ENCODE measurements at places on chromosomes 1 and 21.
A peak's percentile ranks its signal among the peaks of the same experiment; 100 is the strongest.

DNA sequence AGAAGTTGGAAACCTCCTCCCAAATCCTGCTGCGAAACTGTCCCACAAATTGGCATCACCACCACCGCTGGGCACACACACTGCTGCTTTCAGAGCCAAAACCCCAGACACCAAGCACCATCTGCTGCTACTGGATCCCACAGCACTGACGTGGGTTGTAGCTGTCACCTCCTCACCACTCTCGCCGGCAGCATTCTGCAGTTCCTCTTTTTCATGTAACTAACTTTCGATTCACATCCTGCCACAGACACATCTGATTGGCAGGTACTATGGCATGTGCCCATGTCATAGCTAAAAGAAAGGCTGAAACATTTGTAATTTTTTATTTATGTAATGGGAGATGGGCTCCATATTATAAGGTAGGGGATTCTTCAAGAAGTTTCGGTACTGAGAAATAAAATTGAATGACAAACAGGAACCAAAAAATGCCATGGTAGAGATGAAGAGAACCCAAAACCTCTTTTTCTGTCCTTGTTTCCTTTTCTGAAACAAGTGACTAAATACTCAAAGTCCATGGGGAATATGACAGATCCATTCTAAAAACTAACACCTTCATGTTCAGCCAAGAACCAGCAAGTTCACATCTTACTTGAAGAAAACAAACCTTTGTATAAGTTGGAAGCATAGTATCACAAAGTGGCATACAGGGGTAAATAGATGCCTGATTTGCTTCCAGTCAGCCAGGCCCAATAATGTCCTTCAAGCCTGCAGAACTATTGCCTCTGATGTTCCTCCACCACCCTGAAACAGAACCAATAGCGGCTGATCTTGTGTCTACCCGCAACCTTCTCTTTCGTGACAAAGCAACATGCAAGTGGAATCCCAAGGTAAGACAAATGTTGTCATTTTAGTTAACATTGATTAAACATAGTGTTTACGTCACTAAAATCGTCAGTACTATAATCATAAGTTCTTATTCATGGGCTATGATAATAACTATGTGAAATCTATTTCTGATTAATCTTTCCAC lies 26.6 kb upstream of the RGS13 start:
- DNase-seq, result no peak

- no peak for DNase-seq
These were observed 31.0 kb upstream of the H6PD start for GRCh38 chr1:9203511-9203982.

- no peak for DNase-seq
These were observed 69.3 kb downstream of the MAN1A2 start for GRCh38 chr1:117436513-117436912.

GRCh38 chr1:48676376-48676775 lies 100.3 kb downstream of the BEND5 start:
- no peak for DNase-seq

DNA sequence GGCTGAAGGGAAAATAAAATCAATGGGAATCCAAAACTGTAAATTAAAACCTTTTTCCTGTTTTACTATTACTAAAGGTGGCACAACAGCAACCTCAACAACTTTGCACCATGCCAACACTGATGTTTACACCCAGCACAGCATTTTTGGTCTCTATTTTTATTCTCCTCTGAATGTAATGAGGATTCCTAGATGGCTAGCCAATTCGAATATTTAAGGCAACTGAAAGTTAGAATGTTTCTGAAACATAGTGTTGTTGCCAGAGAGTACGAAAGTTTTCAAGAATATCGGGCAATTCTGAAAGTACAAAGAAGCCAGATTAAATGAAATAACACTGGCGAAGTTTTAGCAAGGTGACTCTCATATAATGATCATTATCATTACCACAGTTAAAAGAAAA lies 40.7 kb downstream of the CHODL start:
- no peak for DNase-seq

DNA sequence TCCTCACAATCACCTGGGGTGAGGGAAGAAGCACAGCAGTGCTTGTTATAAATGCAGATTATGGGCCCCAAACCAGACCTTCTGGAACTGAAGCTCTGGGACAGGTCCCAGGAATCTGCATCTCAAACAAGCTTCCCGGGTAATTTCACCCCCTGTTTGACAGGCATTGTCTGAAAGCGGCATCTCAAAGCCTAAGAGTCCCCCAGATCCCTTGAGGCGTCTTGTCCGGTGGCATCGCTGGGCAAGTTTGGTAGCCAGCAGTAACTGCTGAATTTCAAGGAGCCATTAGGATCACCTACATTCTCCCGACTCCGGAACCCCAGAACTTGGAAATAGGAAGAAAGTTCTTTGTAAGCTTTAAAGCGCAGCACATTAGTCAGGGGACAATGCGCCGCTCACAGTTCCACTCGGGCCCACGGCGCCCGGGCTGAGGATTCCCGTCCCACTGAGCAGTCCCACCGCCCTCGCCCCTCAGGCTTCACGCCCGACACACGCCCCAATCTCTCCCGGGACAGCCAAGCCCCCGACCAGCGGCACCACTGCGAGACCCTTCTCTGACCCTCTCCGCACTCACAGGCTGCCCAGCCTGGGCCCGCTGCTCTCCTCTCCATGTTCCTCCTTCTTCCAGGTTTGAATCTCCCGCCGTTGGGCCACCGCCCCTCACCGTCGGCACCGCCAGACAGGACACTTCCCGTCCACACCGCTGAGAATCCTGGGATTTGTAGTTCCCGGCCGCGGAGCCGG lies at the start of gene IQGAP3:
IQGAP3 (minus strand) TSS at position 647 of the 744 bp plus-strand sequence; CDS start at position 611, 36 bp downstream.
- peak; percentile 49 for DNase-seq

GRCh38 chr1:211420389-211420788 lies 71.6 kb downstream of the RD3 start:
- peak; percentile 12 for DNase-seq

DNA sequence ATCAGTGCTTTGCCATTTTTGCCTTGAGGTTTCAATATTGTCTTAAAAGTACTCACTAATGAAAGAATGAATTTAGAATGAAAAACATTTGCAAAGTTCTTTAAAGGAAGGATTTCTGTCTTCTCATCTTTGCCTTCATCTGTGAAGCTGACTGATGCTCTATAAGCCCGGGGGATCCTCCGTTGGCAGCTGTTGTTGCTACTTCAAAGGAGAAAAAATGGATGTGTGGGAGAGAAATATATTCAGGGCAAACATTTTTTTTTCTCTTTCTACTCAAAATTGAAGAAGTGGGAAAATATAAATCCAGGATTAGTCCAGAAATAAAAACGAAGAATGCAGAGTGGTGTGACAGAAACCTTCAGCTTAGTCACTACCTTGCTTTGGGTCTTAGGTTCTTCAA lies 142.5 kb downstream of the OLFM3 start:
- no peak for DNase-seq

- no peak for DNase-seq
These were observed 29.1 kb downstream of the NGF start for GRCh38 chr1:115308969-115309368.

DNA sequence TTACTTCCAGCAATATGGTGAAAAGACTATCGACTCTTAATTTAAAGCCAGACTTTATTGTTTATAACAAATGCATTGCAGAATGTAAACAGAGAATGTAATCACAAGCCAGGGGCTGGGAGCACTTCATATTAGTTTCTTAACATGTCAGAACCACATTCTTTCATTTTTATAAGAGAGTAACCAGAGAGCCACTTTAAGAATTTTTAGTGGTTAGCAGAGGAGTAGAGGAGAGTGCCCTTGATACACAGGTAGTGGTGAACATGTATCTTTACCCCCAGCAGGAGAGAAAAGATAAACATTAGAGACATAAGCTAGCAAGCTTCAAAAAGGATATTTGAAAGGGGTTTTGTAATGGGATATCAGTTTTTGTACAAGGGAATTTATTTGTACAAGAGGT lies 11.1 kb downstream of the AMY2B start:
- DNase-seq, result no peak

- peak; percentile 54 for DNase-seq
These were observed at the start of gene SGIP1 for GRCh38 chr1:66533804-66534740. TSS of gene SGIP1 (plus strand) at chr1:66534153. CDS start at chr1:66534359, 206 bp downstream.

GRCh38 chr1:160569806-160570205 lies 9.5 kb downstream of the CD84 start:
- no peak for DNase-seq

DNA sequence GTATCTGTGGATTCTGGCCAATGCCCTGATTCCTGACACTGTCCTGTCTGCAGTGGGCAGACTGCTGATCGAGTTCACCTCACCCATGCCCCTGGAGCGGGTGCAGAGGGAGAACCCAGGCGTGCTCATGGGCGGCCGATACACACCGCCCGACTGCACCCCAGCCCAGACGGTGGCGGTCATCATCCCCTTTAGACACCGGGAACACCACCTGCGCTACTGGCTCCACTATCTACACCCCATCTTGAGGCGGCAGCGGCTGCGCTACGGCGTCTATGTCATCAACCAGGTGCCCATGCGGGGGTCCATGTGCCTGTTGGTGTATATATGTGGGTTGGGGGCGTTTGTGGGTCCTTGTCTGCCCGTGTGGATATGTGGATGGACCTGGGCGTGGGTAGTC lies 2.6 kb downstream of the B4GALT2 start:
- DNase-seq, result no peak

GRCh38 chr21:20882462-20883407 lies 115.5 kb upstream of the NCAM2 start:
- DNase-seq, result no peak

DNA sequence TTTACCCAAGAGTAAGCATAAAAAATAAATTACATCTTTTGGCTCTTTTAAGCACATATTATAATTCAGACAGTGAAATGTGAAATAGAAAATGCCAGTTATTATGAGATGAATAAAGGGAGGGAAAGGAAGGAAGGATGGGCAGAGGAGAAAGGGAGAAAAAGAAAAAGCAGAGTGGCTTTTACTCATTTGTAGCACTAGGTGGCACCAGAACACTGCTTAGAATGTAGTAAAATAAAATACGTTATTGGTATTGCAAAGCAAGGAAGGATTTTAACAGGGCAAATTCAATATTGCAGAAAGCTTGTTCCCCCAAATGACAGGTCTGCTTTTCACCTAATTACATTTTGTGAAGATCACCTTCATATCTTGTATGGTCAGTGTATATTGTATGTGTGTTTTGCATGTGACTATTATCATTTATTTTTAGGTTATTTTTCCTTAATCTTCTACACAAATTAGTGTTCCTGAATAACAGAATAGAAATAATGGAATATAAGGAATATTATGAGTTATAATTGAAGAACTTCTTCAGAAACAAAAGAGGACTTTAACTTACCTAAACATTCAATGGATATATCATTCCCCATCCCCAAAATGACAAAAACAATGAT lies 9.1 kb upstream of the PCNX2 start:
- DNase-seq, result no peak

DNA sequence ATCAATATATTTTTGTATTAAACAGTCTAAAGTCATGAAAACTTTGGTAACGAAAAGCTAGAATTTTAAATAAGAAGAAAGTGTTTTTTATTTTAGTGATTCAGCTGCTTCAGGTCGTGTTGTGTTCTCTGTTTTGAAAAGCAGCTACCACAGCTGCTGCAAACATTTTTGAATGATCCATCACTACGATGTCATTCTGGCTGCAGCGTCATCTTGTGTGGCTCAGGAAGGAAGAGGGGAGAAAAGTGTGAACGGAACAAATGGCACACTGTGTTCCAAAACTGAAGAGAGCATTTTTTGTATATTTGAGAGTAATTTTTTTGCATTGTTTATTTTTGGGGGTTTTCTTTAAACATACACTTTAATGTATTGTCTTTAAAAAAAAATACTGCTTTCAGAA lies 323.0 kb upstream of the ADGRL2 start:
- no peak for DNase-seq

DNA sequence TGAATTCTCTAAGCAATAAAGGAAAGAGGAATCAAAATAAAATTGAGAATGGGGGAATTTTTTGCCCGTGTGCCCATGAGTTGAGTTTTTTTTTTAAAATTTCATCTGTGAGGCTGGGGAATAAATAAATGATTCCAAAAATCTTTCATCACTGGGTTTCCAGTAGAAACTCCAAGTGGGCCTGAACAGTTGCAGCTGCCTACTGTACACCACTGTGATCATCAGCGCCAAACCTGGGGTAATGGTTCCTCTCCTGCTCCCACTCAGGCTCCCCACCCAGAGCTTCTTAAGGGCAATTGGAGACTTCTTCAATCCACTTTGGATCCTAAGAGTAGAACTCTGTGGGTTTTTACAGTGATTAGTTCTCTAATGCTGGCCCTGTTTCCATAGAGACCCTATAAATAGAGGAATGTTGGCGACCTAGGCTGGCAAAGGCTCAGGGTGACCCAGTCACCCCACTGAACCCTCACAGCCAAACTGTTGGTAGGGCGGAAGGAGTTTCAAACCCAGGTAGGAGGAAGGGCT lies 9.3 kb downstream of the TMCC2 start:
- DNase-seq, result no peak

- DNase-seq, result no peak
These were observed 2.0 kb downstream of the PRKCZ start for GRCh38 chr1:2052054-2052679.

- no peak for DNase-seq
These were observed 283.1 kb downstream of the GRIK1 start for GRCh38 chr21:29656504-29657239.

DNA sequence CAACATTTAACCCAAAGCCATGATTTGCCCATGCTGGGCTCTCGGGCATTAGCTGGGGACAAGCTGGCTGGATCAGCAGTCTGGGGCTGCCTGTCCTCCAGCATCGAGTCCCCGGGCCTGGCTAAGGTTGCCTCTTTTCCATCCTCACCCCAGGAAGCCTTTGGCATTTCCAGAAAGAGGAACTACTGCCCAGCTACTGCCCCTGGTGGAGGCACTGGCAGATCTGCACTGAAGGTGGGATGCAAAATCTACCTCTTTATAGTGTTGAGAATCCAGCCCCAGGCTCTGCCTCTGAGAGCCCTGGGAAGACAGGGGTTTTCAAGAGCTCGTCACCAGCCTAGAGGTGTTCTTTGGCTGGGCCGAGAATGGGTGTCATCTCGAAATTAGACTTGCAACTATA lies 635.9 kb downstream of the MATN1 start:
- no peak for DNase-seq

DNA sequence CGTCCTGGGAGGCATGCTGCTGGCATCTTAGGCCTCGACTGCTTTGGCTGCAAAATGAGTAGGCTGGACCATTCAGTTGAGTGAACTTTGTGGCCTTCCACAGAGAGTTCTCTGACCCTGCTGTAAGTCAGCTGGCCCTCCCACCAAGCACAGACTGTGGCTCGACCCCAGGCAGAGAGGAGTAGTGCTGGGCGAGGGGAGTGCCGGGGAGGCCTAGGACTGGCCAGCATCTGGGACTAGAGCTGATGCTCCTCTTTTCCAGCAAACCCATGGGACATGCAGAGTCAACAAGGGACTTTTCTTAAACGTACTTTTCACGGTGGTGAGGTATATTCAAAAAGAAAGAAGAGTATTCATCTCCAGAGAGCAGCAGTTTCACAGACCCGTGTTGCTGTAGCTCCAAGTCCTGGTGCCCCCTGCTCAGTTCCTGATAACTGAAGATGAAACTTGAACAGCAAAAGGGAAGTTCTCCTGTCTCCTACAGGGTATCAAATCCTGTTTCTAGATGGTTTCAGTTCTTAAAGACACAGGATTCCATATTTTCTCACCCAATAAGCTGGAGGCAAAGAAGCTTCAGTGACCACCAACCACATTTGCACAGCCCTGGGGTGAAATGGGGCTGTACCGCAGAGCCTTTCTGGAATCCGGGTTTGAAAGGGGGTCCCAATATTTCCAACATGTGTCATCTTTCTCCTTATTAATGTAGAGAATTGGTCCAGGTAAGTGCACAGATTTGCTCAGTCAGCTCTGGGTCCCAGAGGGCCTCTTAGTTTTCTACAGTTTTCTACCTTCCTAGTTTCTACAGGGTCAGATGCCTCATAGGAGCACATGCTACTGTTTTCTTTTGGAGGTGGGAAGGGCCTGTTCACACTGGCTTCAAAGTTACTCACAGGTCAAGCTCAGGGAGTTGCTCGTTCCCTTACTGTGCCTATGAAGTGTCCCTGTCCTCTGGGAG lies 20.9 kb downstream of the BATF3 start:
- DNase-seq, result no peak
